ENCODE measurements at places on chromosomes 7 and 10. TPM values are rescaled to one million over a fixed set of nuclear protein-coding genes. Genes with fewer than 3 reads are reported as not detected.

The CCDC172 gene
- 0.05 TPM for total RNA-seq

The BICC1 gene
- total RNA-seq = 1.9 TPM

The FANK1 gene
- total RNA-seq = 2.5 TPM

The PPP3CB gene
- total RNA-seq = 14.7 TPM

The KCNH2 gene
- total RNA-seq = 2.3 TPM

The FAM20C gene
- total RNA-seq = 2.4 TPM

The CHST3 gene
- total RNA-seq = 5.9 TPM

The KCNMA1 gene
- 1.9 TPM for total RNA-seq

The SLC13A1 gene
- under 0.01 TPM for total RNA-seq

The CUX1 gene
- total RNA-seq = 35.0 TPM

The CALHM3 gene
- total RNA-seq = 0.09 TPM

The TUBB8 gene
- total RNA-seq = 0.05 TPM

The ATG9B gene
- 1.6 TPM for total RNA-seq

The FLNC gene
- total RNA-seq = 0.71 TPM

All from thymus (tissue), 14 donors.